ENCODE measurements at places on chromosomes 7 and 10.

DNA sequence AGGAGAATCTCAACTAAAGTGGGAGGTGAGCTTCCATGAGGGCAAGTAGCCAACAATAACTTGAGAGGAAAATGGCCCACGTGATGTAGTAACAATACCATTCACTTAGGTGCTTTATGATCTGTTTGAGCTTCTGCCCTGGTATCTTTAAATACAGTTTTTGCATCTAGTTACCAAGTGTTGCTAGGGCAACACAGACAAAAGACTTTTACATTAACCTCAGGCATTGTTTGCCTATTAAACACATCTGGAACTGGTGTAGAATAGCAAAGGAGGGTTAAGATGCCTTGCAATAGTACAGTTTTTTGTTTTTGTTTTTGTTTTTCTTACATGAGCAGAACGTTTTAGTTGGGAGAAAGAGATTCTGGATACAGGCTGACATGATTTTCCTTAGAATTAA is 97.7 kb upstream of the MTPN start:
- no peak for DNase-seq

DNA sequence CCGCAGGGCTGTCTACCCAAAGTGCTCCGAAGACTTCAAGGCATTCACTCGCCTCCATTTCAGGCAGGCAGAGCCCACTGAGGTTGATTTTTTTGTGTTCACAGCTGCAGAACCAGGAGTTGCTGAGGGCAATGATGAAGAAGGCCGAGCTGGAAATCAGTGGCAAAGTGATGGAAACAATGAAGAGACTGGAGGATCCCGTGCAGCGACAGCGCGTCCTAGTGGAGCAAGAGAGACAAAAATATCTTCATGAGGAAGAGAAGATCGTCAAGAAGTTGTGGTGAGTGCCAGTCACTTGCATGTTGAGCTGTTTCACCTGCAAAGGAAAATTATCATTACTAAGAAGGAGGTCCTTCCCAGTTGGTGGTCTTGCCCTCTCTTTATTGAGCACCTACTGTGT is 210.5 kb downstream of the ARHGAP21 start:
- DNase-seq: no peak

DNA sequence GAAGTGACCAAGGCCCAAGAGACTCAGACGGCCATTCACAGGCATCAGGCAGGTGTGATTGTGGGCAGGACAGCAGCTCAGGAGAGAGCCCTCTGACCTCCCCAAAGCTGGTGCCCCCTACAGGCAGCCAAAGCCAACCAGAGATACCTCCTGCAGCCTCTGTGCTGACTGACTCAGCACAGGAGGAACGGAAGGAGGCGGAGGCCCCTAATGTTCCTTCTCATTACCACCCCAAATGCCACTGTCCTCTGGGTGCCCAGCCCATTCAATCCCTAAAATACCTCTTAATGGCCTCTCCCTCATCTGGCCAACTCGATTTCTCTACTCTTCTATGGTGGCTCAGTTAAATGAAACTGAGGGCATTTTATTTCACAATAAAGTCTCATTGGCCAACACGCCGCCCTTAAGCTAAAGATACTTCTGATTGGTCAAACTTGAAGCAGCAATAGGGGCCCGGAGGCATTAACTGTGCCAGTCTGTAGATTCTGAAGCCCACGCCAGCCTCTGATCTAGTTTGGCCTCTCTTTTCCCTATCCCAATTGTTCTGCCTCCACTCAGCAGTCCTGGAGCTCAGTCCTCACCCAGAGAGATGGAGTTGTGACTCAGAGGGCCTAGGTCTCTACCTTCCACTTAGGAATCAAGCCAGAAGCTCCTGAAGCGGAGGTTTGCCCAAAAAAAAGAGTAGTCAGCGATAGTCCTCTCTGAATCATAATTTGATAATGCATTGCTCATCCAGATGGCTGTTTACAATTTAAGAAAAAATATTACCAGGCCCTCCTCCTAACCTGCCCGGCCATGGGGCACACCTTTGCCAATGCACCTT is 1.2 kb downstream of the CYREN start:
- DNase-seq: no peak

- DNase-seq: no peak
Measured at GRCh38 chr10:48792687-48793096, 108.0 kb downstream of the WDFY4 start.

DNA sequence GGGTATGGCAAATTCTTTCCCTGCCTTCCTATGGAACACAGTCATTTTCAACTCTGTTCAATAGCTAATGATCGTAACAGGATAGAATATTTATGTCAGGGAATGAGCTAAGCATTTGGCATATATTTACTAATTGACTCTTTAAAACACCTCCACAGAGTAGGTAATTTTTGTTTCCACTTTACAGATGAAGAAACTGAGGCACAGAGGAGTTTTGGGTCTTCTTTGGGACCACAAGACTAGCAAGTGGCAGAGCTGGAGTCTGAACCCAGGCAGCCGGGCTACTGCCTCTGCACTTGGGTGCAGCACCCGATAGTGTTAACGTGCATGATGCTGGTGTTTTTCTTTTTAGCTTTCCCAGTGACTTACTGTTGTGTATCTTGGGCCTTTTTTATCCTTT is 384.0 kb downstream of the SFMBT2 start:
- no peak for DNase-seq

- DNase-seq: no peak
Measured at GRCh38 chr7:25399000-25399750, 170.9 kb upstream of the NPVF start.

DNA sequence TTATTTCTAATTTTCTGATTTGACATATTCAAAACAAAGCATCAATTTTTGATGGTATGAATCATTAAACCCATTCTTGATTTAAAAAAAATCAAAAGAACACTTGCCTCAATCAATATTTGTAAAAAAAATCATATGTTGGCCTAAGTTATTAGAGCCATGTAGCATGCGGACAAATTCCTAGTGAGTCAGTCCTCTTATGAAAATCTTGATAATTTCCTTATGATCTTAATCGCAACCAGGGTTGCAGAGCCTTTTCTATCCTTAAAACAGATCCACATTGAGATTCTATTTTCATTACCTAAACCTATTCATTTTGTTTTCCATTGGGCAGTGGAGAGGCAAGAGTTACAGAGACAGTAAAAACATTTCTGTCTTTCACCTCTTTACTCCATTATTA is 203.2 kb downstream of the ARL4A start:
- no peak for DNase-seq

DNA sequence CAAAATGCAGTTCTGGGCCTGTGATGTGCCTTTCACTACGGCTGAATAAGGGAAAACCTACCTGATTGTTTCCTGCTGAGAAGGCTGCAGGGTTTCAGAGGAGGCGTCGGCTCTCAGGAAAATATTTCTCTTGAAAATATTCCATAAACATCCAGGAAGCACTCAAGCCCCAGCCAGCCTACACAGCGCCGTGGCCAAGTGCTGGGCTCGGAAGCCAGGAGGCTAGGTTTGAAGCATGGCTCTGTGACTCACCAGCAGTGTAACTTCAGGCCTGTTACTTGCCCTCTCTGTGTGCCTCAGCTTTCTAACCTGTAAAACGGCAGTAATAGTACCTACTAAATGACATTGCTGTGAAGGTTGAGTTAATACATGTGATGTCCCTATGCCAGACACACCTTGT is 399.1 kb downstream of the GATA3 start:
- no peak for DNase-seq

GRCh38 chr10:78186572-78186971 is 152.9 kb downstream of the RPS24 start:
- DNase-seq: no peak

GRCh38 chr7:134184767-134185166 is 57.6 kb downstream of the LRGUK start:
- DNase-seq: no peak

DNA sequence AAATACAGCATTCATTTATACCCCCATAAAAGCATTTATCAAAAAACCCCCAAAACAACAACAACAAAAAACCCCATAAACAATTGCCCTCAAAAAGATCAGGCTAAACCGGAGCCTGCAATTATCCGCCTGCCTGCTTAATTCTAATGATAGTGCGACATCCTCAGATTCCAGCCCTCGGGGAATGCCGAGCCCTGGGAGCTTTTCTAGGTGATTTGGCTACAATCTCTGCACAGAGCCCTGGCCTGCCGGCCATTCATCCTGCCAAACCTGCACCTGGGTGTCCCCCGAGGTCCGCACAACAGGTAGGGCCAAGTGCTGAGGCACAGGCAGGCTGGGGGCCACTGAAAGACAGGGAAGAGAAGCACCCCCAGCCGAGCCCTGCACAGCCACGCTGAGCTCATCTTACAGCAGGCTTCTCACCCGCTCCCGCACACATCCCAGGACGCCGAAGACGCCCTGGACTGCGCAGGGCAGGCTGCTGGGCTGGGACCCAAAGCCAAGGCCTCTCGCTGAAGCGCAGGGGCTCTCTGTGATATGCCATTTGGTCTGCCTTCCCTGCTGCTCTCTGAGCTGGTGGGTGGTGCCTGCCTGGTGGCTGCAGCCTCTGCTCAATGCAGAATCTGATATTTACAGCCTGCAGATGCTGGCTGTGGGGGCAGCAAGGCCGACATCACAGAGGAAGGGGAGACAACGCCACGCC is 57.5 kb downstream of the CAMK2B start:
- DNase-seq: no peak

- no peak for DNase-seq
Measured at GRCh38 chr7:122791959-122792545, 89.3 kb upstream of the RNF148 start.

DNA sequence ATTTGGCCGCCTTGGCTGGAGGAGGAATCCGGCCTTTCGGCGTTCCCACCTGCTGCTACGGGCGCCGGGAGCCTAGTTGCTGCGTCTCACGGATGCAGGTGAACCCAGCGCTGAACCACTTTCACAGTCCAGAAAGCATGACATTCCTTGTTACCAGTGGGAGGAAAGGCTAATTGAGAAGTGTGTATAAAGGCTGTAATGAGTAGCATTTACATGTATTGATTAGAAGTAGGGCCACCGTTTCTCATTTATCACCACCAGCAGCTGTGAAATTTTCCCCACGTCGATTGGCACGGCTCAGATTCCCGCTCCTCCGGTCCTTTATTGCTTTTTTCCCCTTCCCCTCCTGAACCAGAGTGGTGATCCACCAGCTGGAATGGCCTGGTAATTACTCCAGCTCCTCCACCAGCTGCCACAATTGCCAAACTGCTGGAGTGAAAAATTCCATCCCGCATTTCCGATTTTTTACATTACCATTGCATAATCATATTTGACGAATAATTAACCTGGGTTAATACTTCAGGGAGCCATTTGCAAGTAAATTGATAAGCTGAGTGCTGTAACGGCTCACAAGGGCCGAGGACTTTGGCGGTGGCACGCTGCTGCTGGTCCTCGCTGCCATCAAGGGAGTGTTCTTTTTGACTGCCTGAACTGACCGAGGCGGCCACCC is 153.3 kb downstream of the POU6F2 start:
- no peak for DNase-seq

GRCh38 chr7:108838198-108838597 is 268.5 kb downstream of the DNAJB9 start:
- no peak for DNase-seq

DNA sequence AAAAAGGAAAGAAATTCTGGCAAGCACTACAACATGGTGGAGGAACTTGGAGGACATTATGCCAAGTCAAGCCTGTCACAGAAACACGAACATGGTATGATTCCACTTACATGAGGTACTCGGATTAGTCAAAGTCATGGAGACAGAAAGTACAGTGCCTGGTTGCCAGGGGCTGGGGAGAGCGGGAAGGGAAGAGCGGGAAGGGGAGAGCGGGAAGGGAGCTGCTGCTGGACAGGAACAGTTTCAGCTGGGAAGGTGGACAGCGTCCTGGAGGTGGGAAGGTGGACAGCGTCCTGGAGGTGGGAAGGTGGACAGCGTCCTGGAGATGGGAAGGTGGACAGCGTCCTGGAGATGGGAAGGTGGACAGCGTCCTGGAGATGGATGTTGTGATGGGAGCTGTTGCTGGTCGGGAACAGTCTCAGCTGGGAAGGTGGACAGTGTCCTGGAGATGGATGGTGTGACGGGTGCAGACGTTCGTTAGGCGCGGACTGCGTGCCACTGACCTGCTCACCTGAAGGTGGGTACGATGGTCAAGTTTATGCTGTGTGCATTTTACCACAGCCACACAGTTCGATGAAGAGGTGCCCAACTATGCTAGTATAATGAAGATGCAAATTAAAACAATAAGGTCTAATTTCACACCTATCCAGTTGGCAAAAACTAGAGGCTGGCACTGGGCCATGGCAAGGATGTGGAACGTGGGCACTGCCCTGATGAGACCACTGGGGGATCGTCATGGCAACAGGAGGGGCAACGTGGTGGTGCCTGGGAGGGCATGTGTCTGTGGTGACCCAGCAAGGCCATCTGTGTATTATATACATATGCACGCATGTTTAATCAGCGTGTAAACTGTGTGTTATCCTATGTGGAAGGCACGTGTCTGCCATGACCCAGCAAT is 103.8 kb downstream of the NKX6-2 start:
- DNase-seq: no peak

GRCh38 chr10:17307123-17307522 is 79.1 kb downstream of the VIM start:
- DNase-seq: no peak

DNA sequence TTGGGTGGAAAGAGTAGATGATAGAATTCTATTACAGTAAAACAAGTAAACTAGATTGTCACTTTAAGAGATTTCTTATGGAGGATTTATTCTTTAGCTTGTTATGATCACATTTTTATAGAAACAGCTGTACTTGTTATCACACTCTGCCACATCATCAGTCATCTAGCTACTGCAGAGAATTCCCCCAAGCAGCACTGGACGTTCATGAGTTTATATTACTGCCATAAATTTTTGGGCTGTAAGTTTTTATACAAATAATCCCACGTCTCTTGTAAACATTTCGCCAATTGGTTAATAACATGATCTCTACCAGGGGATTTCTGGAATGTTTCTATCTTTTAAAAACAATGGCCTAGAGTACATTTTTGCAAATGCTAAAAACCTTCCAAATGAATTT is 238.8 kb downstream of the POLR1F start:
- DNase-seq: no peak

- DNase-seq: no peak
Measured at GRCh38 chr7:105304040-105304895, 84.5 kb downstream of the SRPK2 start.

Measured in GM18507 (cell line).